GM04503 (cell line): ENCODE measurements at places on chromosomes 16 and 17.

DNA sequence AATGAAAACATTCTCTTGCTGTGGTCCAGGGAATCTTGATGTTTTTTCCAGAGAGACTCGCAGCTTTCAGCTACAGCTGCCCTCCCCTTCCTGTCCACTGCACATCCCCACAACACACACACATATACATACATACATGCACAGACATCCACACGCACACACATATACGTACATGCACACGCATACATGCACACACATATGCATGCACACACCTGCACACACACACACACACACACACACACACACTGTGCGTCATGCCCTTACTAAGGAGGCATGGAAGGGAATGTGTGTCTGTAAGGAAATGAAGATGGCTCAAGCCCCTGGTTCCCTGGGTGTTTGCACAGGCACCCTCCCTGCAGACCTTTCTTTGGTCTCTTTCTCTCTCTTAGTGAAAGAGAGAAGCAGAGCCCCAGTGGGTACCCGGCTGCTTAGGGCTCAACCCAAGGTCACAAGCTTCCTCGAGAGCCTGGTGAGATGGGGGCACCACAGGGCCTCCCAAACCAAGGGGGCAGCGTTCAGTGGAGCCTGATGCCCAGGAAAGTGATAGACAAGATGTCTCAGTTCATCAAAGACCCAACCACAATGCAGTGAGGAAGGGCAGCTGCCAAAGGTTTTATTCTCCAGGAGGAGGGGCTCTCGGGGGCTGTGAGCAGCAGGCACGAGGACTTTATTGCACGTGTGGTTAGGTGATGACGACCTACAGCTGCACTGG is 33.3 kb downstream of the TNFRSF13B start:
- no peak for DNase-seq

DNA sequence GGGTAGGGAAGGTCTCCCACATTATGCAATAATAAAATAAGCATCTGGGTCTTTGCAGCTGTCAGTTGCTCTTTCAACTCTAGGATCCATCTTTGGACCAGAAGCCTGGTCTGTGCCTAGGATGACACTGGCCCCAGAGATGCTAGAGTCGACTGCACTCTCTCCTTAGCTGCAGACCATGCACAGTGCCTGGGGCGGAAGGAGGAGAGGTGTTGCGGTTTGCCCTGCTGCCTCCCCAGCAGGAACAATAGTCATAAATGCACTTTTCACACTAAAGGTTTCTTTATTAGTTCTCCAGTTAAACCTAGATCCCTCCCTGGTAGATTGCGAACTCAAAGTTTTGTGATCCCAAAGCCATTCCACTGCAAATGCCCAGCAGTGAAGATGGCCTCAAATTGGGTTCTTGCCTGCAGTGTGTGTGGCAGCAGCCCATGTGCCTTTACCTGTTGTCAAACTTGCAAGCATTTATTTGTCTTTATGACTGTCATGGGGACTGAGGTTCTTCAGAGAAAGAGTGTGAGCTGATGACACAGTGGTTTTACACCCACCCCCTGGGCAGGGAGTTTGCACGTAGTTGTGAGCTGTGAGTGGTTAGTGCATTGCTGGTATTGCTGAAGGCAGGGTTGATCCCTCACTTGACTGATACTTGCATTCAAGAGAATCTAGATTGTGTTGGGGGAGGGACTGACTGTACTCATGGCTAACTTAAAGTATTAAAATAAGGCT is 10.3 kb downstream of the ATXN1L start:
- DNase-seq = no peak

DNA sequence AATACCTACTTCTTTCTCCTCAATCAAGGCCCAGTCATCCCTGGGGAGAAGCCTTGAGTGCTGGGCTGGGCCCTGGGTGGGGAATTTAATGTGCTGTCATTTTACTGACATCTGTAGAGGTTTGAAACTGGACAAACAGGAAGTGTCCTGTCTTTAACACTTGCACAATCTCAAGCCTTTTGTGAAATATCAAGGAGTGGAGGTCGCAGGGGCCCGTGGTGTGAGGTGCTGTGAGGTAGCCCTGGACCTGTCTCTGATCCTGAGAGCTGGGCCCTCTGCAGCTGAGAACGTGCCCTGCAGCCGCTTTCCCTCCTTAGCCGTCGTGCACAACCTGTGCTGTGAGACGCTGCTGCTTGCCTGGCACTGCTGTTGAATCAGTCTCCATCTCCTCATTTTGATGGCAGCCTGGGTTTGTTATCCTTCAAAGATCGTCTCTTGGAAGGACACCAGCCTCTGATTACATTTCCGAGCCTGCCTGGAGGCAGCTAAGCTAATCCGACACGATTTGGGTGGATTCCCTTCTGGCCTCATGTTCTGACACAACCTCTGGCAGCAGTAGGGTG is 29.9 kb downstream of the SMARCE1 start:
- DNase-seq = no peak

DNA sequence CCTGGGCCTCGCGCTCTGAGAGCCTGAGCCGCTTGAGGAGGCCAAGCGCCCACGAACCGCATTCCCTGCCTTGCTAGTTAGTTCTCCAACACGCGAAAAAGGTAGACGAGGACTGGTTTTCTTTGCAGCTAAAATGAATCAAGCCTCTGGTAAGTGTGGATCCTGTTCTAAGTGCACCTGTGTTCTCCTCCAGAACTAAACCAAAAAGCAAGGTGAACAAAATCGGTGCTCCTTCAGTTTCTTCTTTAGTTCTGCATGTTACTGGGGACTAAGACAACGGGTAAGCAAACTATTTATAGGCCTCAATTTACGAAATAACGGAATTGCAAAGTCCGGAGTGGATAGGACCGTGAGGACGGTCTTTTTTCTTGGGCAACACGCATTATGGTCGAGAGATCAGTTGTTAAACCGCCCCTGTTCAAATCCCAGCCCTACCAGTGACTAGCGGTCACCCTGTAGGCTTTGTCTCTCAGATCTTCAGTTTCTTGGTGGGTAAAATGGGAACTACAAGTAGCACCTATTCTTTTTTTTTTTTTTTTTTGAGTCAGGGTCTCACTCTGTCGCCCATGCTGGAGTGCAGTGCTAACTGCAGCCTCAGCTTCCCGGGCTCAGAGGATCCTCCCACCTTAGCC is 993 bp upstream of the ANKRD11 start:
- no peak for DNase-seq

GRCh38 chr17:32992321-32993033 is 830 bp downstream of the SPACA3 start:
- DNase-seq = no peak

DNA sequence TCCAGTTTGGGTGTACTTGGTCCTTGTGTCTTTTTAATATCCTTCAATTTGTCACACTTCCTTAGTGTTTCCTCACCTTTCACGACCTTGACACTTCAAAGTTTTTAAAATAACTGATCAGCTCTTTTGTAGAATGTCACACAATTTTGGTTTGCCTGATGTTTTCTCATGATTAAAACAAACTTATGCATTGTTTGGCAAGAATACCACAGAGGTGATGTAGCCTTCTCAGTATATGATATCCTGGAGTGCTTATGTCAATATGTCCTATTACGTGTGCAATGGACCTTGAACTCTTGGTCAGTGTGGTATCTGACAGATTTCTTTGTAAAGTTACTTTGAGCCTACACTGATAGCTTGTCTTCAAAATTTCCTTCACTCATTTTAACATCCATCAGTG is 297.4 kb downstream of the CNTNAP4 start:
- no peak for DNase-seq

- DNase-seq = no peak
Observed at GRCh38 chr17:11559601-11560000, 38.7 kb upstream of the DNAH9 start.

DNA sequence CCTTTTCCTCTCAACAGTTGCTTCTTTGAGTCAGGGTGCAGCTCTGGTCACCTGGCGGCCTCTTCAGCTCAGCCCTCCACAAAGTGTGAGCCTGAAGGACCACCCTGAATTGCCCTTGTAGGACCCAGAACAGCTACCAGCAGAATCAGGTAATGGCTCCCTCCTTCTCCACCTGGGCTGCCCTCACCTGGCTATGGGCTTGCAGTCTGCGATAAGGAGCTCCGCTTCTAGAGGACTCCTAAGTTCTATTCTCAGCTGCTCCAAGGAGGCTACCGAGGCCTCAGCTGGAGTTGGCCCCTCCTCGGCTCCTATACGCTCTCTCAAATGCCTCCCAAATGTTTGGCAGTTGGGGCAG is 13.4 kb downstream of the SMIM5 start:
- DNase-seq = no peak

GRCh38 chr16:66261826-66262225 is 104.7 kb upstream of the CDH5 start:
- DNase-seq = no peak
